ENCODE measurements at places on chromosomes 12 and 14. TPM values are rescaled to one million over a fixed set of nuclear protein-coding genes. Genes with fewer than 3 reads are reported as not detected.

The RNU4-1 gene
- total RNA-seq: under 0.01 TPM

The REP15 gene
- 1.6 TPM for total RNA-seq

The GSC gene
- total RNA-seq: not detected

The AQP6 gene
- total RNA-seq: not detected

The MYF5 gene
- not detected for total RNA-seq

The NEDD1 gene
- total RNA-seq: 43.4 TPM

The NCOR2 gene
- total RNA-seq: 218 TPM

The GPR68 gene
- 1.5 TPM for total RNA-seq

The ACSM4 gene
- not detected for total RNA-seq

DNA sequence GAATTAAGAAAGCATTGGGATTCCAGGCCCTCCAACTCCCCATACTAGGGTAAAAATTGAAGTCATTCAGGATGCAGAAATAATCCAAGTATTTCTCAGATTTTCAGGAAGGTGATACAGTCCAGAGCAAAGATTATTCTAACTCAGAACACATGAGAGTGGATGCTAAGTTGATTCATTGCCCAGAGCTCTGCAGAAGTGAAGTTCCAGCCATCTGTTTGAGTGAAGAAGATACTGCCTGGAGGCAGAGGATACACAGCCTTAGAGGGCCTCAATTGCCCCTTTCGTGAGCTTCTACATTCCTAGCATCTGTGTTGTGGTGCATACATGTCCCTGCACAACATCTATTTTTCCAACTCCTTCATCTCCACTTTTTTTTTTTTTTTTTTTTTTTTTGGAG is 36.9 kb upstream of the SMUG1 start:
- H3K36me3 ChIP-seq: no peaks in the 10 kb centered on the region
- DNase-seq: no peak
- H3K4me3 ChIP-seq: no peak overlapping the region
- peaks cover 18% of the 10 kb centered on the region for H3K4me1 ChIP-seq

DNA sequence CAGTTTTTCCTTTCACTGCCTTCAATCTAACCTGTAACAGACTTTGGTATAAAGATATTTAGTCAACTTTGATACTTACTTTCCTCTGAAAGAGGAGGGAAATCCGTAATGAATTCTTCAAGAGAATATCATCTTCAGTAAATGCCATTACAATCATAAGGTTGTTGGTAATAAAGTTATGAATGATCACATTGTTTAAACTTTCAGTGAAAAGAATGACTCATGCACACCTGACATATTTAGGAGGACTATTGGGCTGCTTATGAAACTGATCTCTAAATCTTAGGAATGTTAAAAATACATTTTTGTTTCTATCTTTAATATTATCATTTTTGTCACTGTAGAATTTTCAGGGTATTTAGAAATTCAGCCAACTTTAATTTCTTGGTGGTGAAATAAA is 474.7 kb downstream of the SLC16A7 start:
- H3K4me1 ChIP-seq: peaks cover 38% of the 10 kb centered on the region
- peak; percentile 85 for DNase-seq
- peak overlapping the region; percentile 34 for H3K27ac ChIP-seq
- H3K36me3 ChIP-seq: no peaks in the 10 kb centered on the region
- H3K27me3 ChIP-seq: no peaks in the 10 kb centered on the region
- H3K4me3 ChIP-seq: no peak overlapping the region

DNA sequence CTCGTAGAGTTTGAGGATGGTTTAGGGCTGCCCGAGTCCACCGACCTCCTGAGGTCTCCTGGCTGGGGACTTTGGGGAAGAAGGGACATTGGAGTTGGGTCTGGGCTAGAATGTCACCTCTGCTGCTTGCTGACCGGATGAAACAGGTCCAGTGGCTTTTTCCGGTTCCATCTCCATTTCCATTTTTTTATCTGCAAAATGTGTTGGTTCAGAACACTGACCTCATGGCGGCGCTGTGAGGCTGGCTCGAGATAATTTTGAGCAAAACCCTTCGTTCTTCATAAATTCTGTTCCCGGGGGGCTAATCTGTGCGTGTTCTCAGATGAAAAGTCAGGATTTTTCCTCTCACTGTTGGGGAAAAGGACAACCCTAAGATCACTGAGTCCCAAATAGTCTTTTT is 11.7 kb upstream of the MYL2 start:
- H3K4me1 ChIP-seq: peaks cover 11% of the 10 kb centered on the region
- H3K4me3 ChIP-seq: no peak overlapping the region
- peak; percentile 40 for DNase-seq
- no peaks in the 10 kb centered on the region for H3K27me3 ChIP-seq
- H3K27ac ChIP-seq: no peak overlapping the region

- H3K27me3 ChIP-seq: no peaks in the 10 kb centered on the region
- H3K4me3 ChIP-seq: no peak overlapping the region
- peaks cover 5% of the 10 kb centered on the region for H3K4me1 ChIP-seq
- no peak overlapping the region for H3K27ac ChIP-seq
Measured at GRCh38 chr12:1794440-1795090, 25.8 kb upstream of the LRTM2 start.

GRCh38 chr12:4214877-4215228 is 58.7 kb upstream of the CCND2 start:
- DNase-seq: no peak
- H3K27ac ChIP-seq: no peak overlapping the region
- no peak overlapping the region for H3K4me3 ChIP-seq
- H3K27me3 ChIP-seq: peaks cover 55% of the 10 kb centered on the region
- no peaks in the 10 kb centered on the region for H3K4me1 ChIP-seq

DNA sequence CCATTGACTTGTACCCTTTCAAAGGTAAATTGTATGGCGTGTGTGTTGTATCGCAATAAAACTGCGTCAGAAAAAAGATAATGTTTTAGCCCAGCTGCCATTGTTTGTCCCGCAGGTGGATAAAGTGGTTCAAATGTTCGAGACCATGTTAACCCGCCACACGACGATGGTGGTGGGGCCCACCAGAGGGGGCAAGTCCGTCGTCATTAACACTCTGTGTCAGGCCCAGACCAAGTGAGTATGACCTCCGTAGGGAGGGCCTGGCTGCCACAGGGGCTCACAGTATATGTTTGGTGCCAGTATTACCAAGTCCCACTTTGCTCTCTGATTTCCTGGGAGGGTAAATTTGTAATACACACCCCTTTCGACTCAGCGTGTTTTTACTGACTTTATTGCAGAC is 96.9 kb downstream of the DNAH10 start:
- H3K27ac ChIP-seq: no peak overlapping the region
- no peaks in the 10 kb centered on the region for H3K36me3 ChIP-seq
- peaks cover 26% of the 10 kb centered on the region for H3K27me3 ChIP-seq
- H3K4me1 ChIP-seq: no peaks in the 10 kb centered on the region
- H3K4me3 ChIP-seq: no peak overlapping the region

DNA sequence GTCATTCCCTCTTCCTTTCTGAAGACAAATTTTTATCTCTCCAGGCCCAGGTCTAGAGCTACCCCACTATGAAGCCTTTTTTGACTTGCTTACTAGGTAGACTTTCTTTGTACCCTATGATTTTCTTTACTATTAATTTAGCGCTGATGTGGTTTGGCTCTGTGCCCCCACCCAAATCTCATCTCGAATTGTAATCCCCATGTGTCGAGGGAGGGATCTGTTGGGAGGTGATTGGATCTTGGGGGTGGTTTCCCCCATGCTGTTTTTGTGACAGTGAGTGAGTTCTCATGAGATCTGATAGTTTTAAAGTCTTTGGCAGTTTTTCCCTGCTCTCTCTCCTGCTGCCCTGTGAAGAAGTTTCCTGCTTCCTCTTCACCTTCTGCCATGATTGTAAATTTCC is 118.1 kb downstream of the SLC38A1 start:
- no peaks in the 10 kb centered on the region for H3K27me3 ChIP-seq
- H3K27ac ChIP-seq: no peak overlapping the region
- H3K36me3 ChIP-seq: no peaks in the 10 kb centered on the region
- H3K4me1 ChIP-seq: peaks cover 29% of the 10 kb centered on the region
- no peak overlapping the region for H3K4me3 ChIP-seq
- DNase-seq: no peak

DNA sequence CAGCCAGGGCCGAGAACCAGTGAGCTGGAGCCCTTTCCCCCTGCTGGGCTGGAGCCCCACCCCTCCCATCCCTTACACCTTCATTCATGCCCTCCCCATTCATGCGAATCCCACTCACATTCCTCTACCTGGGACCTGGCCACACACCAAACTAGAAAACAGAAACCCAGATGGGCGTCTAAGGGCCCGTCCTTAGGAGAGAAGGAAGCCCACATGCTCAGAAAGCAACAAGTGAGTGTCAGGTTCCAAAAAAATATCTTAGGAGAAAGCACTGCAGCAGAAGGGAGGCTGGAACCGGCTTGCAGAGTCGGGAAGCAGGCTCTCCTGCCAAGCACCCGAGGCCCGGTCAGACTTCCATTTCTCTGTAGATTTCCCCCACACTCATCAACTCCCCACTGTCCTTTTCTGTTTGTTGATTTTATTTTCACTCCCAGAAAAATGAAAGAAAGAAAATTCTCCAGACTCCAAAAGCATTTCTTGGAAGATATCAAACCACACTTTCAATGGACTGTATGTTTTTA is 13.6 kb downstream of the BCL11B start:
- H3K36me3 ChIP-seq: no peaks in the 10 kb centered on the region
- no peak overlapping the region for H3K27ac ChIP-seq
- no peak overlapping the region for H3K4me3 ChIP-seq
- DNase-seq: no peak

Data from PC-3 (cell line).